Left cardiac atrium (tissue), 4 donors: ENCODE measurements at places on chromosomes 3 and 15.
A peak's percentile ranks its signal among the peaks of the same experiment; 100 is the strongest.

- DNase-seq: no peak
These were observed 446.7 kb upstream of the PROK2 start for GRCh38 chr3:72231439-72232196.

- no peak for DNase-seq
These were observed 72.7 kb downstream of the DHX36 start for GRCh38 chr3:154251610-154252009.

DNA sequence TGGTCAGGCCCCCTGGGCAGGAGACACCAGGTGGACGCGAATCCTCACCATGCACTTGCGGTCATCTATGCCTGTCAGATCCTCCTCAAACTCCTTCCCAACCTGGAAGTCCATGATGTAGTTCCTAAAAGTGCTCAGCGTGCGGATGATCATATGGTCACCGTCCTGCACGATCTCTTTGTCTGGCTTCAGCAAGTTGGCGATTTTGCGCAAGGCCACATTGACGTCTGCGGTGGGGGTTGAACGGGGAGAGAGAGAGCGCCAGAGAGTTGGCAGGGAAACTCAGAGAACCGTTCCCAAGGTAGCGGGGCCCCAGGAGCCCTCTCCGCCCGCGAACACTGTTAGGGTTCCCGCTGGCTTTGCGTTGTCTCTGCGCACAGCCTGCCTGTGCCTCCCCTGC, 809 bp downstream of the RBP1 start:
- peak; percentile 58 for DNase-seq

DNA sequence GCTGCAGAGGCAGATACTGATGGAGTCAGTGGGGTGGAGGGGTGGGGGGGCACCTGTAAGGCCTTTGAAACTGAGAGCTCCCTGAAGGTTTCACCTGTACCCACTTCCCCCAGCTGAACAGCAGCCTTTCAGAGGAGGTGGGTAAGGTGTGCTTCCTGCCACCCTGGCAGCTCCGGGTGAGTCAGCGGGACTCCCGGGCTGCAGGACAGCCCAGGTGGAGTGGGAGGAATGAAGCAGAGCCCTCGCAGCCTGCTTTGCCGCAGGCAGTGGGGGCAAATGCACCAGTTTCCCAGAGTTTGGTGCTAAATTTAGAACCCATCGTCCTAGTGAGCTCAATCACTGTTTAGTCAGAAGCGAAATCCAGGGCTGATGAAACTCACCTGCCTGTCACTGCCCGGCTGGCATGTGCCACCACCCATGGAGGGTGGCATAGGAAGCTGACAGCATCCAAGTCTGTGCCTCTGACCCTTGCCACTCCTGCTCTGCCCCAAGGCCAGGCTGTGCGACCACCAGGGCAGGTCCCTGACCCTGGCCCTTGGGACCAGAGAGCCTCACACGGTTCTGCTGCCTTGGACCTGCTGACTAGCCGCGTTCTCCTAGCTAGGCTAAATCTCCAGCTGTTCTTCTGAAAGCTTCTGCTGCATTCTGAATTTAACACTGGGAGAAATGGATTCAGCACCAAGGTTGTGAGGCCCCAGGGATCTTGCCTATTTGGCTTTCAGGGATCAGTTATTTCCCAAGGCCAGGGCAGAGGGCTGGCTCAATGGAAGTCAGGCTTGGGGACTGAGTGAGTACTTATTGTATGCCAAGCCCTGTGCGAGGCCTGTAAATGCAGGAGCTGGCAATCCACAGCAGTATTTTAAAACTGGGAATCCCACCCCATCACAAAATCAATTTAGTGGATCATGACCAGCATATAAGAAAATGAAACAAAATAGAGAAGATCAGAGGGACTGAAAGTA, 67.3 kb upstream of the RASGRF1 start:
- DNase-seq: no peak

- no peak for DNase-seq
These were observed 62.7 kb downstream of the PXYLP1 start for GRCh38 chr3:141294301-141294700.

DNA sequence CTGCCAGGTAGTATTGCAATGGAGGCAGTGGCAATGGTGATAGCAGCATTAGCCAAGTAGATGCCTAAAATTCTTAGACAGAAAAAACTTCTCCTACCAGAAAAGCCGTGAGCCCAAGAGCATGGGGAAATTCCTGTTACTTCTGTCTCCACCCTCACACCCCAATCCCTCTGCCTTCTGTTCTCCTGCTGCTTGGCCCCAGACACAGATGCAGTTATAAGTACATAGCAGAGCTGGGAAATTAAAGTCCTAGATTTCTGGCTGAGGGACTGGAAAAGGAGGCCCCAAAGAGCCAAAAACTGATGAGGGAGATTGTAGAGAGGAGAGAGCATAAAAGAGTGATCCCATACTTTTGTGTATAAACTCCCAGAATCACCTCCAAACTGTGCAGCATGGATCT, 166.9 kb downstream of the SMAD6 start:
- no peak for DNase-seq

- DNase-seq: no peak
These were observed 72.9 kb downstream of the OCA2 start for GRCh38 chr15:28026221-28026620.

DNA sequence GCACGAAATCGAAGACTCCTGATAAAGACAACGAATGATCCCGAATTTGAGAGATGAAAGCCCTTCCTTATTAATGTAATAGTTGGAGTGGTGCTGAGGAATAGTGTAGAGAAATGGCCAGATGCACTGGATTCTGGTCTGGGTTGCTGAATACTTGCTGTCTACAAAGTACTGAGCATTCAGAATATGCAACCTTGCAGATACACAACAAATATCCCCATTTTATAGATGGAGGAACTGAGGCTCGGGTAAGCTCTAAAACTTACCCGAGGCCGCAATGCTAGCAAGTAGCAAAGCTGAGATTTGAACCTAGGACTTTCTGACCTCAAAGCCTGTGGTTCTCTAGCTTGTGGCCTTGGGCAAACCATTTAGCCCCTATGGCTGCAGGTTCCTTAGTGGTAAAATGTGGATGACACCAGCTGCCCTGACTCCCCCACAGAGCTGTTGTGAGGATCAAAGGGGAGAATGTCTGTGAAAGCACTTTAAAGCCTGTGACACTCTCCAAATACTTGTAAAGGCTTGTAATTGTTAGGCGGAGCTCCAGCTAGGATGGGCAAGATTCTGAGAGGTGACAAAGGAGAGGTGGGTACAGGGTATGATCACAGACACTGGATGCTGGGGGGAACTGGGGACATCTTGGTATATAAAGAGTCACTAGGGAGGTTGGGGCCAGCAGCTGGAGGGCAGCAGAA, 39.8 kb downstream of the FOXB1 start:
- no peak for DNase-seq

- no peak for DNase-seq
These were observed 12.3 kb downstream of the CA12 start for GRCh38 chr15:63369296-63369695.

GRCh38 chr15:58247855-58248842, 110.0 kb downstream of the AQP9 start:
- DNase-seq: peak; percentile 83

DNA sequence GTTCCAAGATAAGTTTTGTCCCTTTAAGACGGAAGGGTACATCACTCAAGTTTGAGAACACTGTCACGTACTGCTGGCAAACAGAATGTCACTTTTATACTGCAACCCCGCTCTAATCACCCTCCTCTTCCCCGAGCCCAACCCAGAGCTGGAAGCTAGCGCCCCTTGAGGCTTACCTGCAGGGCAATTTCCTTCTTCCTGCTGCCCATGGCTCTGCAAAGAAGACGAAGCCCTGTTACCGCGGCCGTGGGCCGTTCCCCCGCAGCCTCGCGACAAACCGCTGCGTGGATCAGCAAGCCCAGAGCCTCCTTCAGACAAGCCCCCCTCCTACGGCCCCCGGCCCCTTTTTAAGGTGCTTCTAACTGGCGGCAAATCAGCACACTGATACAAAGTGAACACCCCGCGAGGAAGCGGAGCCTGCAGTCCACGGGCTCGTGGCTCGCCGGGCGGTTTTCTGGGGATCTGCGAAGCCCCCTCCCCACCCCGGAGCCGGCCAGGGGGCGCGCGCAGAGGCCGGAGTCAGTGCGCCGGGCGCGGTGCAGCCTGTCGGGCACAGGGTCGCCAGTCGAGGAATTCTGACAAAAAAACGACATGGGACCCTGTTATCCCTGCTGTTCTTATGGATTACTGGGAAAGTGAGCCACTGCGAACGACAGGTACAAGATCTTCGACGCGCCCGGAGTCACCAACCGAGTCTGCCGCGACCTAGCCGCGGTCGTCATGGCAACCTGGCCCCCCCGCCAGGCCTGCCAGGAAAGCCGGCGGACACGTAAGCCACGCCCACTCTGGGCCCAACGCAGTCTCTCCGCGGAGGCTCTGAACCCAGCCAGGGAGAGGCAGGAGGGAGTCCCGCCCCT, at the start of gene NME9:
TSS of gene NME9 (minus strand) at position 725 of the 857 bp plus-strand sequence. CDS start at position 209, 516 bp downstream.
- peak; percentile 93 for DNase-seq

DNA sequence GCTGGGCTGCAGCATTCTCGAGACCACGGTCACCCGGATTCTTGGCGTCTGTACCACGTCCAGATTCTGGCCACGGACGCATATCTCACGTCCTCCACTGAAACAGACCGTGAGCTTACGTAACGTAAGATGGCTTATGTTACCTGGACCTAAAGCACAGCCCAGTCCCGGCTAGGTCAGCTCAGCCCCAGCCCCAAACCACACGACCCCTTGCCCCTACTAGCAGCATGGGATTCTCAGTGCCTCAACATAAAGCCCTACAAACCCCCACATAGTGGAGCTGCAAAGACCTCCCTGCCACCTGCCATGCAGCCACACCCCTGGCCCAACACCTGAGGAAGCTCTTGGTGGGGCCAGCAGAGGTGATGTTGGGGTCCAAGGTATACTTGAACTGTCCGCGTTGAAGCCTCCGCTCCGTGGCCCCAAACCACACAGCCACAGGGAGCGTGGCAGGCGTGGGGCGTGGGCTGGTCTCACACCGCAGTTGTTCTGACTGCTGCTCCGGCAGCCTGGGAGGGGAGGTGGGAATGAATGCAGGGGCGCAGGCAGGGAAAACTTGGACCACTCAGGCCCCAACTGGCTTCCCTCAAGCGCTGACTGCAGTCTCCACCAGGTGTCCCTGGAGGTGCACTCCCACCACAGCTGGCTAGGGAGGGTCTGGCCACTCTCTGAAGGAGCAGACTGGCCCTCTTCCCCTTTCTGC, 14.5 kb downstream of the PLXNB1 start:
- no peak for DNase-seq

- peak; percentile 58 for DNase-seq
These were observed 319.1 kb upstream of the TBL1XR1 start for GRCh38 chr3:177516158-177517011.

DNA sequence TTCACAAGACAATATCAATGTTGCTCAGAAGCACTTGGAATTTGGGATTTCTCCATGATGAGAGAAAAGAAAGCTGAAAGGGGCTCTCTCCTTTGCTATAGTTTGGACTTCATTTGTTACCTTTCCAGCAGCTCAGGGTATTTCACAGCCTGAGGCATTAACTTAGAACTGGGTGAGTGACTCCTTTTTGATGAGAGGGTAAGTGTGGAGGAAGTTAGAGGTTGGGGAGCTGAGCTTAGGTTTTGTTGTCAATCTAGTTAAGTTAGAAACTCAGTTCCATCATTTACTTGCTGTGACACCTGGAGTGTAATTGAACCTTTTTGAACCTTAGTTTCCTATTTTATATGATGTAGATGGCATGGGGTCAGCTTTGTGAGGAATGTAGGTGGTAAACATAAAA, 359.1 kb downstream of the PDCD6IP start:
- no peak for DNase-seq

DNA sequence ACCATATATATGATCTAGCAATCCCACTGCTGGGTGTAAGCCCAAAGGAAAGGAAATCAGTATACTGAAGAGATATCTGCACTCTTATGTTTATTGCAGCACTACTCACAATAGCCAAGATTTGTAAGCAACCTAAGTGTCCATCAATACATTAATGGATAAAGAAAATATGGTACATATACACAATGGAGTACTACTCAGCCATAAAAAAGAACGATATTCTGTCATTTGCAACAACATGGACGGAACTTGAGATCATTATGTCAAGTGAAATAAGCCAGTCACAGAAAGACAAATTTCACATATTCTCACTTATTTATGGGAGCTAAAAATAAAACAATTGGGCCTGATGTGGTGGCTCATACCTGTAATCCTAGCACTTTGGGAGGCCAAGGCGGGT, 21.9 kb upstream of the ARNT2 start:
- DNase-seq: no peak

DNA sequence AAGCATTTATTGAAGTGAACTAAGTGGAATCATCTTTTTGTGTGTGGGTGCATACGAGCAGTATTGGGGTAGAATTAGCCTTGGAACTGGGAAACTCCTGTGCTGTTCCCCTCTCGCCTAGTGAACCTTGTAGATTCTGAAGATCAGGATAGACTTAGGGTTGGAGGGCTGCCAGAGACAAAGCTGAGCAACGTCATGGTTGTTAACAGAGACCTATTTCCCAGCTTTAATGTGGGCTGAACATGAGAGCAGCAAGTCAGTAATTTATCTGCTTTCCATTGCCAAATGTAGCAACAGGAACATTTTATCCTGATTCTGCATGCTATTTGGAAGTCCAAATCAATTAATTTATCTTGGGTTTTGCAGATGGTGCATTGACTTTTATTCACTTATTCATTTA, 246.6 kb downstream of the IL20RB start:
- no peak for DNase-seq
